Caudate nucleus (tissue), 63 donors: ENCODE measurements at places on chromosomes 2 and 18.
A peak's percentile ranks its signal among the peaks of the same experiment; 100 is the strongest.

GRCh38 chr2:85278361-85278760, 49.4 kb downstream of the TGOLN2 start:
- no peak for DNase-seq

- no peak for DNase-seq
Measured at GRCh38 chr2:238963161-238963970, 115.5 kb downstream of the TWIST2 start.

DNA sequence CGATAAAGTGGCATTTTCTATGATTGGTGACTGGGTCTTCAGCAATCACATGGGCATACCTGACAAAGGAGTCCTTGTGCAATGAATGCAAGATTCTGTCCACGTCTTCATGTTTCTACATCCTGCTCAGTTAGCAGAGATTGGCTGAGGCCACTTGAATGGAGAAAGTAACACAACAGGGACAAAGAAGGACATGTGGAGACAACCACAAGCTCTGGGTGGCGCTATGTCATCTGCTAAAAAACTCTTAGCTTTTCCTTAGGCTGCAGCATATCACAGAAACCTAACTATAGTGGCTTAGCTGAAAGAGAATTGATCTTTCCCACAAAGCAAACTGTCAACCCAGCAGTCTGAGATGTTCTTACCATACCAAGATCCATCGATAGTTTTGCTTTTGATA, 1109.7 kb downstream of the SOCS6 start:
- peak; percentile 19 for DNase-seq

GRCh38 chr2:43707255-43708015, 31.2 kb upstream of the C1GALT1C1L start:
- DNase-seq, result no peak

DNA sequence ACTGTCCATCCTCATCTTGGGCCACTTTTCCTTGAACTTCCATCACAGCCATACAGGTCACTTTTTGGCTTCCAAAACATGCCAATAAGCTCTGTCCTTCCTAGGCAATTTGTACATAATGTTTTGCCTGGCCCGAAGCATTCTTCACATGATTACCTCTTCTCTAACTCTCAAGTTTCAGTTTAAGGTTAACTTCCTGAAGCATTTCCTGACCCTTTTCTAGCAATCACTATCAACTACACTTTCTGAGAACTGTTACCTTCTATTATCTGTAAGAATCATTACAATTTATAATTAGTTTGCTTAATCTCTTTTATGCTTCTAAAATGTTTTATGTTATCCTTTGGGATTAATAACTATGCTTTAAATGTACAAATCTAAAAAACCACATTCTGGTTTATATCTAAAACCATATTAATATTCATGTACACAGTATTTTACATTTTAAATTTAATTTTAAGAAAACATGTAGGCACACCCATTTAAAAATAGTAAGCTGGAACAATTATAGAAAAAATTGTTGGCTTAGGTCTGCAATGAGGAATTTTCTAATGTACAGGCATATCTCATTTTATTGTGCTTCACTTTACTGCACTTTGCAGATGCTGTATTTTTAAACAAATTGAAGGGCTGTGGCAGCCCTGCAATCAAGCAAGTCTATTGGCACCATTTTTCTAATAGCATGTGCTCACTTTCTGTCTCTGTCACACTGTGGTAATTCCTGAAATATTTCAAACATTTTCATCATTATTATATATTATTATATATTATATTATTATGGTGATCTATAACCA, 76.4 kb downstream of the C2orf74 start:
- DNase-seq, result no peak

DNA sequence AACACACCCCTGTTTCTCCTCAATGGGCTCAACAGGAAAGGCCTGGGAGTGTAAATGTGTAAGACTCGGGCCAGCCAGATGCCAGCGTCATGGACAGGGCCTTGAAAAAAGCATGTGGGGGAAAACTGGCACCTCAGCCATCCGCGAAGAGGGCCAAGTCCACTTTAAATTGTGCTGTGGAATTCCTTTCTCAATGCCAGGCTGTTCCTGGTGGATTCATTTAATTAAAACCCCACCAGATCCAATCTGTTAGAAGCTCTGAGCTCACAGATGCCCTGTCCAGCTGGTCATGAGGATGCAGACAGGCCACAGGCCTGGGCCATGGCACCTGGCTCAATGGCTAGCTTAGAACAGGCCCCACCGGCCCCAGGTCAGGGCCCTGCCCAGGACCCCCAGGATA, 24.8 kb downstream of the KCNK3 start:
- no peak for DNase-seq

- DNase-seq, result no peak
Measured at GRCh38 chr2:188969236-188969635, 4.9 kb upstream of the COL3A1 start.

GRCh38 chr18:13676471-13676870, 49.9 kb downstream of the FAM210A start:
- DNase-seq, result no peak

- no peak for DNase-seq
Measured at GRCh38 chr2:55239656-55240222, 7.3 kb downstream of the RPS27A start.

DNA sequence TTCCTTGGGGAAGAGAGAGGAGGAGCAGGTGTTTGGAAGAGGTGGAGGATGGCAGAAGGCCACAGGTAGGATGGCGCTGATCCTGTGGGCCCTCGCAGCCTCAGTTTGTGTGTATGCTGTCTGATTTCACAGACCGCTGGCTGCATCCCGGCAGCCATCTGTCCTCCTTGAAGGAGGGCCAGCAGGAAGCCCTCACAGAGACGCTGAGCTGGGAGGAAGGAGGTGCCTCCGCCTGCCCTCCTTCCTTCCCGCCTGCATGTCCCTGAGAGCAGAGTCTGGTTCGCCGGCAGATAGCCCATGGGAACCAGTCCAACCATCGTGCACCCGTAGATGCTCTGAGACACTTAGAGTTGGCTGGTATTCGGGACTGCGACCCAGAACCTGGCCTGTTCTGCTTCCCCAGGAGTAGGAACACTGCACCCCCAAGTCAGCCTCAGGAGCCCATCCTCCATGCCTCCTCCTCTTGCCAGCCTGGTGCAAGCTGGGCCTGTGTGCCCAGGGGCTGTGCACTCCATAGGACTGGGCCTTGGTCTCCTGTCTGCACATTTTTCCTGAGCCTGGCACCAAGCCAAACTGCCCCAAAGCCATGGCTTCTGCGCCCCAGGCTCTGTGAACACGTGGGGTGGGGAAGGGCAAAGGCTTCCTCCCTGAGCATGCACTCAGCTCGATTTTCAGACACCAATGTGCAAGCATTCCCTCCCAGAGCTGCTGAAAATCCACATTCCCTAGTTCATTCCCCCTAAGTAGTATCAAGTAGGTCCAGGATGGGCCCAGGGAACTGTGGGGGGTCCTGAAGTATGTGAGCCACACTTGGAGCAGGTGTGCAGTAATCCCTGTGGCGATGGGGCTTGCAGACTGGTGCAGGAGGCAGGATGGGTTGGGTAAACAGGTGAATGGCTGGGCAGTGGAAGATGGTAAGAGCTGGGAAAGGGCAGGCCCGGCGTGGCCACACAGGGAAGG, 115.6 kb downstream of the SEPTIN10 start:
- DNase-seq, result no peak

DNA sequence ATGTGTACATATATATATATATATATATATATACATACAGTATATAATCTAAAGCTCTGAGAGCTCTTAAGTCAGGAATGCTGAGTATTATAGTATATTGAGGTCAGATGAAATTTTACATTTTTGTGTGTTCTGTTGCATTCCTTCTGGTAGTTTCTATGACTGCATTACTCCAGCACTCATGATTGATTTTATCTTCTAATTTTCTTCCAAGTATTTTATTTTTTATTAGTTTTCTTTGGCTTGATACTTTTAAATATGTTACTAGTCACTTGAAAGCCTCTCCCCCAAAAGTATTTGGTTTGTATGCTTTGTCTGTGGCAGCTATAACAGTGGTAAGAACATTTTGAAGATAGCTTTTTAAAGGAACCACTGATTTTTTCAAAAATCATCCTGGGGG, 25.0 kb downstream of the METTL21A start:
- no peak for DNase-seq

DNA sequence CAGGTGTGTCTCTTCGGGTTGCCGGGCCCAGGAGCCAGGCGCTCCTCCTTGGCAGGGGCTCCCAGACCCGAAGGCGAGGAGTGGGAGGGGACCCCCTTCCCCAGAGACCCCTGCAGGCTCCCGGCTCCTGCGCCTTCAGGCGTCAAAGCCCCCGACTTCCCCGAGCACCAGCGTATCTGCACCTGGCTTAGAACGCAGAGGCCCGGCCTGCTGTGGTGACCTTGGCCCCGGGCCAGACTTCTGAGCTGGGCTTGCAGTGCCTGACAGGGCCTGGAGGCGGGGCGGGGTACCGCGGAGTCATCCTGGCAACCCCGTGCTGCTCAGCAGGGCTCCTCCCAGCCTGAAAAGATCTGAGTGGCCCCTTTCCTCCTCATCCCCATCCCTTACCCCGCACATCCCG, 27.0 kb downstream of the SKA1 start:
- no peak for DNase-seq

DNA sequence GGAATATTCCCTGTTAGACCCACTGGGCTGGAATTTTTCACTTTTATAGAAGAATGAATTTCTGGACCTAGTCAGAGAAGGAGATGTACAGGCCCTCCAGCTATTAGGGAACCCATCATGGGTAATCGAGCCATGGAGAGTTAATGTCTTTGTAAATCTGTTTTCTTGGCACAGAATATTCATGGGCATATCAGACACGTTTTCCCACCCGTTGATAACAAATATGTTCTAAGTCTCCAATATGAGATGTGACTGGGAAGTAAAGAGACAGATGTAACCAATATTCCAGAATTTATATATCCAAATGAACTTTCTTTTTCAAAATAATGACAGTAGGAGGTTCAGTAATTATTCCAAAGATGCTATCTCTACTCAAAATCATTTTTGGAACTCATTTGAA, 38.7 kb downstream of the CCDC85A start:
- no peak for DNase-seq

GRCh38 chr2:96537734-96538486, 1.4 kb downstream of the ARID5A start:
- DNase-seq, result no peak

DNA sequence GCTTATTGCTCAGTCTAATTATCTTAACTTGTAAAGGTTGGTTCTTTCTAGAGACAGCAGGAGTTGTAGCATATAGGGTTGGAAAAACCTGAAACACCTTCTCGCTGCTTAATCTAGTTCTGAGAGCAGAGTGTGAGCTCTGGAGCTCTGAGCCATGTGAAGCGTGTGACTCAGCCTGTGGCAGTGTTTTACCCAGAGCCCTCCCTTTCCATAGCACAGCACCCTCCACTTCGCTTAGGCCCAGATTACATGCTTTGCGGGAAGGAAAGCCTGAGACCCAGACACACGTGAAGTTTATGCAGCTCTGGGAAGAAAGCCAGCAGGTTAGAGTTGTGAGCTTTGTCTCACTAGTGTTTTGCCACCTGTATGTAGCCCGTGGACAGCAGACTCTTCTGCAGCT, 74.5 kb downstream of the INPP4A start:
- peak; percentile 33 for DNase-seq

DNA sequence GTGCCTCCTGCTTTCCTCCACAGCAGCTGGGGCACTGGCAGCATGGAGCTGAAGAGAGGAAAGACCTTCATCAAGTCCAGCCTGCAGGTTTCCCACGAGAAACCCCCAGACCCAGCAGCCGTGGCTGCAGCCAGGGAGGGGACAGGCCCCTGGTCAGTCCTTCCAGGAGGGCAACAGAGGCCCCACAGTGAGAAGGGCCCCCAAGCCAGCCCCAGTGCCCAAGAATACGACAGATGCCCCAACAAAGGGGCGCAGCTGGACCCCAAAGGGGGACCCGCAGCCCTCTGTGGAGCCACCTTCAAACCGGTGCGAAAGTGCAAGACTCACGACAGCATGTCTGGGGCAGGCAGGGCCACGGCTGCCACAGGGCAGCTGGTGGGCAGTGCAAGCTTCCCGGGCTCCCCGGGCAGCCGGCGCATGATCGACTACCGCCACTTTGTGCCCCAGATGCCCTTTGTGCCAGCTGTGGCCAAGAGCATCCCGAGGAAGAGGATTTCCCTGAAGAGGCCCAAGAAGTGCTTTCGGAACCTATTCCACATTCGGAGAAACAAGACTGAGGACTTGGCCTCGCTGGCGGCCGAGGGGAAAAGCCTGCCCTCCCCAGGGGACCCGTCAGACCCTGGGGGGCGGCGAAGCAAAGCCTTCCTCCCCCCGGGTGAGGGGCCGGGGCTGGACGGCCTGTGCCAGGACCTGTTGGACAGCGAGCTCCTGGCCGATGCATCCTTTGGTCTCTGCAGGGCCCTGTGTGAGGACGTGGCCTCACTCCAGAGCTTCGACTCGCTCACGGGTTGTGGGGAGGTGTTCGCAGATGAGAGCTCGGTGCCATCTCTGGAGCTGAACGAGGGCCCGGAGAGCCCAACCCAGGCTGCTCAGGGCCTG, 6.9 kb downstream of the AMER3 start:
- DNase-seq, result no peak

GRCh38 chr2:225691711-225692110, 292.2 kb downstream of the NYAP2 start:
- DNase-seq, result no peak

GRCh38 chr2:84719434-84719833, 161.4 kb downstream of the TRABD2A start:
- DNase-seq, result no peak

DNA sequence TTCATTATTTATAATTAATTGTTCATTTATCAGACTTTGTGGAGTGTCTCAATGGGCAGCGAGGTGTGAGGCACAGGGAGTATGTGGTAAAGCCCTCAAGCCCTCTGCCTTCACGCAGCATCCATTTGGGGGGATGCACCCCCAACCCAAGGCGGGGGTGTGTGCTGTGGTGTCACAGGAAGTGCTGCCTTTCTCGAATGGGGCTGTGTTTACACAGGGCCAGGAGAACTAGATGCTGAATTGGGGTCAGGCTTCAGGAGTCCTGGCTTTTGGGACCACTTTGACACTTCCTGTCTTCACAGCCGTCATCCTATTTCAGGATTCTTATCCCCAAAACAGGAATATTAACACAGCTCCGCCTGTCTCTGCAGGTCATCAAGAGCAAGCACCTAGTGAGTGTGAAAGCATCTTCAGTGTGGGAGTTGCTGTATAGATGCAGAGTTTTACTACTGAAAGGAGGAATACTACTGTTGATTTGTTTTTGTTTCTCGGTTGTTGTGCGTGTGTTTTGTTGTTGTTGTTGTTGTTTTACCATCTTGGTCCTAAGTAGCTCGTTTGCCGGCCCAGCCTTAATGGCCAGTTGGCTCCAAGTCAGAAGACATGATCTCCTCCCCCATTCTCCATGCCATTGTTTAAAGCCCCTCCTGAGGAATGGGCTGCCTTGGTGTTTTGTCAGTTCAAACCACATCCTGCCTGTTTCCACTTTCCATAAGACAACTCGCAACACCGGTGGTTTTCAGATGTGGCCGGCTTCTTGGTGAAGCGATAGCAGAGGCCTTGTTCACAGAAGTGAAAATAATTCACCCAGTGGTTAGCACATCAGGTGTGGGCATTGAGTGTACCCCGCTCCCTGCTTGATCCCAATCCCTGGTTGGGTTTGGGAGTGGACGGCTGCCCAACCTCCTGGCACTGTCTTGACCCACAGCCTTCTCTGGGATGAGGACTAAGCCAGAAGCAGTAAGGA, 221.3 kb downstream of the BCL2 start:
- no peak for DNase-seq

- no peak for DNase-seq
Measured at GRCh38 chr18:56933472-56933871, 213.4 kb upstream of the BOD1L2 start.
